ENCODE measurements at places on chromosomes 4 and X.

- no peak for DNase-seq
These were observed 4.2 kb upstream of the ERVMER34-1 start for GRCh38 chr4:52755426-52755825.

GRCh38 chrX:9429767-9430166, 35.1 kb upstream of the TBL1X start:
- DNase-seq = no peak

DNA sequence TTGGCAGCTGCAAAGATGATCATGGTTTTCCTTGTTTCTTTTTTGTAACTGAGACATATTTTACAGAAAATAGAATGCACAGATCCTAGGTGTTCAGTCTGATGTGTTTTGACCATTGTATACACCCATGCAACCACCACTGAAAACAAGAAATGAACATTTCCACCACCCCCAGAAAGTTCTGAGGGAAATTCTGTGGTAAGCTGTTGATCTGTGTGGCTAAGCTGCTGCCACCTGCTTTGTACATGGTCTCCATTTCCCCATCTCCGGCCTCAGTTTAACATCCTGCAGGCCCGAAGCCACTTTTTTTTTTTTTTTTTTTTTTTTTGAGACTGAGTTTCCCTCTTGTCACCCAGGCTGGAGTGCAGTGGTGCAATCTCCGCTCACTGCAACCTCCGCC, 65.3 kb downstream of the NYX start:
- no peak for DNase-seq

DNA sequence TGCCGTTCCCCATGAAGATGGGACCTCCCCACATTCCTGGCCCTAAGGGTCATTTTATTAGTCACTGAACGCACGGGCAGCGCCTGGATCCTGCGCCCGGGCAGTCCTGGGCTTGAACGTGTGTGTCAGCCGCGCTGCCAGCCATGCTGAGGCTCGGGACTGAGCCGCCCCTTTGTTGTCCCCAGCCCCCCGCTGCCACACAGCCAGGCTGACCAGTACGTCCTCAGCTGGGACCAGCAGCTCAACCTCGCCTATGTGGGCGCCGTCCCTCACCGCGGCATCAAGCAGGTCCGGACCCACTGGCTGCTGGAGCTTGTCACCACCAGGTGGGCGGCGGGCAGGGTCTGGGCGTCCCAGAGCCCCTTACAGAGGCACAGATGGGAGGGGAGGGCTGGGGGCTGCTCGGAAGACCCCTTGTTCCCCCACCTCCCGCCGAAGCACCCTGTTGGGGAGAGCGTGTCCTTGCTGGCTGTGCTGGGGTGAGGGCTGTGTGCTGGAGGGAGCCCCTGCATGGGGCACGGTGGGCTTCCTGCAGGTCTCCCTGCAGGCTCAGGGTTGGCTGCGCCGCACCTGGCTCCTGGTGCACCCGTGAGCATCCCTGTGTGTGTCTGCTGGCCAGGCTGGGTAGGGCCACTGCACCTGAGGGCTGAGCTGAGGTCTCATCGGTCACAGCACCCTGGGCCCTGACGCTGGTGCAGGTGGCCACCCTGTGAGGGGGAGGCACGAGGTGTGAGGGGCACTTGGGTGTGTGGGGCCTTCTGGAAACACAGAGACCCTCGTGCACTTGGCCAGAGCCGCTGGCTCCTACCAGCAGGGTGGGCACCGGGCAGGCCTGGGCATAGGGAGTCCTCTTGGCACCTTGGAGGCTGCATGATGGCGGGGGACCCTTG, 1.0 kb downstream of the IDUA start:
- DNase-seq = peak; percentile 54

Measured in amniotic epithelial cell (primary cell).